ENCODE measurements at places on chromosomes 12 and 14.

- no peak for DNase-seq
These were observed 11.9 kb downstream of the DRAM1 start for GRCh38 chr12:101889211-101889752.

GRCh38 chr12:100820314-100820713 lies 25.7 kb downstream of the ANO4 start:
- DNase-seq, result no peak

GRCh38 chr12:104402630-104403029 lies 54.1 kb upstream of the CHST11 start:
- DNase-seq, result no peak

DNA sequence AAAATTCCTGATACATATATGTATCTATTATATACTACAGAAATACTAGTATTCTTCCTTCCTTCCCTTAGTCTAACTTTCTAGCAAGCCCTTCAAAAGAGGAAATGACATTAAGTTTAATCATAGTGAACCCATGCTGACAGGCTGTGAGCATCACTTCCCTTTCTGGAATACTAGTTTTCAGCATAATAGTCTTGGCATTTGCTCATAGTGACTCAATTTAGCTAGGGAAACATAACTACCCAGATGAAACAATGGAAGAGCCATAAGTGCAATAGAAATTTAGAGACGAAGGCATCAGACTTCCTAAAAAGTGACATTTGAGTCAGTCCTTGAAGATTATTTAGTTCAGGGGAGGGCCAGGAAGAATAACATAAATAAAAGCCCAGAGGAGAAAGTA lies 184.5 kb upstream of the CRY1 start:
- peak; percentile 24 for DNase-seq

GRCh38 chr12:15193946-15194345 lies 27.3 kb downstream of the RERG start:
- no peak for DNase-seq

DNA sequence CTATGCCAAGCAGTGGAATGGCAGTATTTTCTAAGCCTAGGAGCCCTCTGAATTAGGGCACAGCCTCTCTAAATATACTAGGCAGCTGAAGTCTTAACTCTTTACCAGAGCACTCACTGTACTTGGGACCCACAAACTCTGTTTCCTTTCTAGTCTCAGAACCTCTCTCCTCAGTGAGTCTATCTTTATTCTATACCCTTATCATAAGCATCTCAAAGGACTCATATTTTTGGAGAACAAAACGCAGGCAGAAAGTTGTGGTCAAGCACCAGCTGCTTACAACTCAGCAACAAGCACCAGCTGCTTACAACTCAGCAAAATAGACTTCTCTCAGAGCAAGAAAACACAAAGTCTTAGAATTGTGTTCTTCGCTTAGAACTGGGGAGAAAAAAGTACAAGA lies 993 bp downstream of the CCDC196 start:
- DNase-seq, result no peak

GRCh38 chr12:22802883-22803630 lies 178.1 kb downstream of the ETNK1 start:
- DNase-seq, result no peak

- DNase-seq, result no peak
These were observed 50.1 kb downstream of the RERG start for GRCh38 chr12:15171012-15171655.

DNA sequence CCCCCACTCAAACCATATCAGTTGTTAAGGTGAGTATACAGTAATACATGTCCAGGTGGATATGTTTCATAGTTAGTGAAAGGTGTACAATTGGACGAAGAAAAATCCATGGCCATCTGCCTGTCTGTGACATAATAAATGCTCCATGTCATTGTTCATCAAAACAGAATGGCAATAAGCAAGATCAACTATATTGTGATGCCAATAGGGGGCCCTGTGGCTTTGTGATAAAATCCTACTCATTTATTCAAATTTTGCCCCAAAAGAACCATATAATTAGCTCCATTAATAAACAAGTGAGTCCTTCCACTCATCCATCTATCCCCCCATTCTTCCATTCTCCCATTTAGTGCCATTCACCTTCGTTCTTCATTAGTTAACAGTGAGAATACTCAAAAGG lies 102.0 kb downstream of the MGST1 start:
- no peak for DNase-seq

- DNase-seq, result no peak
These were observed 195.4 kb upstream of the ARHGAP5 start for GRCh38 chr14:31881531-31882310.

- no peak for DNase-seq
These were observed 19.9 kb upstream of the CTDSP2 start for GRCh38 chr12:57866308-57867019.

- no peak for DNase-seq
These were observed 1293.6 kb downstream of the AACS start for GRCh38 chr12:126358806-126359205.

All from non-pigmented ciliary epithelial cell (primary cell).